ENCODE measurements at places on chromosomes 1 and 21.

DNA sequence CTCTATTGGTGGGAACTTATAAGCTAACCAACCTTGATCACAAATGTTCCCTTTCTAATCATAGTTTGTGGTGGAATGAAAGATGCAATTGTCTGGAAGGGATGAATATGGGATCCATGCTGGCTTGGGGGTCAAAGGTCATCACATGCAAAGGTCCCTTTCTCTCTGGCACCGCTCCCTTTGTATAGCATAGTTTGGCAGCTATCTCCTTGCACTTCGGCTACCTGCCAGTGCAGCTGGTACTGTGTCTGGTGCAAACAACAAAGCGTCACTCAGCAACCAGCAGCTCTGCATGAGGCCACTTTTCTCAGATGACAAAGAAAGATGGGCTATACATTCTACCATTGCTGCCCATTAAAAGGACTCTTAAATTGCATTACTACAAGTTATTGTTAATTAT is 188.2 kb upstream of the NFIA start:
- DNase-seq = no peak

- DNase-seq = no peak
Observed at GRCh38 chr21:46057710-46058241, 40.1 kb upstream of the COL6A2 start.

- DNase-seq = no peak
Observed at GRCh38 chr21:34599534-34600101, 15.3 kb downstream of the RCAN1 start.

- peak; percentile 45 for DNase-seq
Observed at GRCh38 chr1:42736152-42736551, 3.9 kb downstream of the CLDN19 start.

GRCh38 chr1:15848929-15849774 is 1.6 kb downstream of the SPEN start:
- DNase-seq = peak; percentile 96

GRCh38 chr1:68320349-68320748 is 88.0 kb upstream of the WLS start:
- no peak for DNase-seq

Measured in esophagus muscularis mucosa (tissue), 4 donors.